Ascending aorta (tissue), 2 donors: ENCODE measurements at places on chromosomes 3 and 15. TPM values are rescaled to one million over a fixed set of nuclear protein-coding genes. Genes with fewer than 3 reads are reported as not detected.

SPESP1 gene
- total RNA-seq, result 6.1 TPM

SLC6A1 gene
- total RNA-seq, result 6.3 TPM

KLHL6 gene
- 1.5 TPM for total RNA-seq

GOLGB1 gene
- 87.9 TPM for total RNA-seq

- DNase-seq, result no peak
Measured at GRCh38 chr3:81308306-81308705, 453.1 kb downstream of the GBE1 start.

GRCh38 chr3:16349986-16350596 lies 85.1 kb downstream of the OXNAD1 start:
- DNase-seq, result no peak
